ENCODE measurements at places on chromosomes 5 and 9.
A peak's percentile ranks its signal among the peaks of the same experiment; 100 is the strongest.

DNA sequence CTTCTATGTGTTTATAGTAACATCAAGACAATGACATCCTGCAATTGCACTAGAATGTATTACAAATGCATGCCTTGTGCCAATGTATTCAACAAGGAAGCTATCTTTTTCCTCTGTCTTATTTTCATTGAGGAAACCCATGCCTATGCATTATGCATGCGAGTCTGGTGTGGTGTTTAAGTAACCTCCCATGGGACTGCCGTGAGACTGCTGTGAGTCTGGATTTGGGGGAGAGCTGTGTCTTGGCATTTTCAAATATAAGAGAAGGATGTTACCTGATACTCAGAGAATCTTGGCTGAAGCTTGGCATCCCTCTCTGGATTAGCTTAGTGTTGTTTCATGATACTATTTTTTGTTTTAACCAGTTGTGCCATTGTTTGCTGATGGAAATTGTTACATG is 98.3 kb downstream of the F2RL2 start:
- DNase-seq = no peak

- DNase-seq = no peak
Observed at GRCh38 chr9:18502546-18502945, 28.6 kb downstream of the ADAMTSL1 start.

GRCh38 chr5:144128844-144129243 is 41.6 kb downstream of the YIPF5 start:
- DNase-seq = no peak

GRCh38 chr5:124652514-124652819 is 94.0 kb downstream of the ZNF608 start:
- DNase-seq = no peak

DNA sequence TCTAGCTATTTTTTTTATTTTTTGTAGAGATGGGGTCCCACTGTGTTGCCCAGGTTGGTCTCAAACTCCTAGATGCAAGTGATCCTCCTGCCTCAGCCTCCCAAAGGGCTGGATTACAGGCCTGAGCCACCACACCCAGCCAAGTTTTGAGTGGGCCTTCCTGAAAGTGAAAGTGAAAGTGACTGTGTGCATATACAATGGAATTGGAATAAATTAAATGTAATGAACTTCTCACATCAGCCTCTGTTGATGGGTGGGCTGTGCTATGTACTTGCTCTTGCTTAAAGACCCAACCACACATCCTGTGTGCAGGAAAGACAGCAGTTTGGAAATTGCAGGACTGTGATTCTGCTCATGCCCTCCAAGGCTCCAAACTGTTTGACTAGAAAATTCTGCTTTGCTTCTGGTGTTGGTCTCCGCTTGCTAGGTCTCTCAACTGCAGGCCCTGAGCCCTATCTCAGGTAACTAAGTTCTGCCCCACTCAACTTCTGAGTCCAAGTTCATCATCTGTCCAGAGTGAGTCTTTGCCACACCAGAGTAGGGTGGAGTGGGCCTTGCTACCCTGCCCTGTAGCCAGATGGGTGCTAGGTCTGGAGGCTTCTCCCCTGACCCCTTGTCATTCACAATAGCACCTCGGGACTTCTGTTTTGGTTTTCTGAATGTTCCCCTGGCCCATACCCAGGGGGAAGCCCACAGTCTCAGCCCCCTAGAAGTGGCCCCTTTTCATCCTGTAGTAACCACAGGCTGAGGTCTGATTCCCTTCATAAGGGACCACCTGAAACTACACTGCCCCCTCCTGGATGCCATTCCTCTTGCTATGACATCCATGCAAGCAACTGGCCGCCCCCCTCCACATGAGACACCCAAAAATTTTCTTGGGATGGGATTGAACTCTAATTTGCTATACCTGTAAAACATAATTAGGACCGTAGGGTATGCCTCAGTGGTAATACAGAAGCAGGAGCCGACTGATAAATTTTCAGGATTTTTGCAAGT is 36.5 kb upstream of the RAD23B start:
- DNase-seq = peak; percentile 40

- no peak for DNase-seq
Observed at GRCh38 chr5:67814569-67815311, 400.8 kb upstream of the PIK3R1 start.

DNA sequence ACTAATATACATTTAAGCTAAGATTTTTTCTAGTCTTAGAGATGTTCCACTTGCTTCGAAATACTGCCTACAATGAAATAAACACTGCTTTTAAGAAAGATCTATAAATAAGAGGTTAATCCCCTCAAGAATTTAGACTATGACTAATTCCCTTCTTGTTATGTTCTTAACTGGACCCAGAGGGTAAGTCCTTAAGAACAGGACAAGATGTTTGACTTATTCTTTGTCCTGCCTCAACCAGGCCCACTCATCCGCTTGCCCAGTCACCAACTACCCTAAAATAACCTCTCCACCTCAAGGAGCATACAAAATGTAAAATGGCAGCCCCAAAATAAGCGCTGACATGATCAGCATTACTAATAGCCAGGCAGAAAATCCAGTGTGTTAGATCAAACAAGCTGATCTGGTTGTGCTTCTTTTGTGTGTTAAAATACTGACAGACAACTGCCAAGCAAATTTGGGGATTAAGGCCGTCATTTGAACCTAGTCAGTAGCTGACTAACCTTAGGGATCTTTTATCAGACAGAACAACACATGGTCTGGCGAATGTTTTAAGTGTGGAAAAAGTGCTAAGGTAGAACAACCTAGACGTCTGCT is 93.7 kb upstream of the SMC5 start:
- no peak for DNase-seq

- DNase-seq = no peak
Observed at GRCh38 chr9:5621327-5621726, 7.6 kb upstream of the RIC1 start.

GRCh38 chr5:131622633-131623032 is 12.4 kb downstream of the RAPGEF6 start:
- DNase-seq = no peak

- DNase-seq = no peak
Observed at GRCh38 chr5:108743319-108743718, 4.4 kb upstream of the FER start.

DNA sequence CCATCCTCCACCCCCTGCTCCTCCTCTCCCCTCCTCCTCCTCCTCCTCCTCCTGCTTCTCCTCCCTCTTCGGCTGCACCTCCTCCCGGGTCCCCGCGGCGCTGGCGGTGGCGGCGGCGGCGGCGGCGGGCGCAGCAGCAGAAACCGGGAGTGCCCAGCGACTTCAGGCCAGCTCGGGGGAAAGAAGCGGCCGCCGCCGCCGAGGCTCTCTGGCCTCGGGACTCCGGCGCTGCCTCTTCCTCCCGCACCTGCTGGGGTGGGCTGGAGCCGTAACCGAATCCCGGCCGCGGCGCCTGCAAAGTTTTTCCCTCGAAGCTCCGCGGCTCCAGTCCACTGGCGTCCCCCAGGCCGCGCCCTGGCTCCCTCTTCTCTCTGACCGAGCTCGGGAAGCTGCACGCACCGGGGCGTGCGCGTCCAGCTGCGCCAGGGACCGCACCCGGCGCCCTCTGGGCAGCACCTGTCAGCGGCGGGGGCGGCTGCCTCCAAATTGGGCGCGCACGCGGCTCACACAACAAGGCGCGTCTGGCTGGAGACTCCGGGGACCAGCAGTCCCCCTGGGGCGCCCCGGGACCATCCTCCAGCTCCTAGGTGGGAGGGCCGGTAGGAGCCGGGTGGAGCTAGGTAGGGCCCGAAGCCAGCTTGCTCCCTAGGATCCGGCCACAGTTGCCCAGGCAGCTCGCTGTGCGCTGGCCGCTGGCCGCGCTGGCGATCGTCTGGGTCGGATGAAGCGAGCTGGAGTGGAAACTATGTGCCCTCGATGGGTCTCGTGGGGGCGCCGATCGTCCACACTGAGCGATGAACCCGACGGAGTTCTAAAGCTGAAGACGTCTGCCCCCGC is at the start of gene MCTP1:
Gene MCTP1 (minus strand): TSS at position 523 of the 837 bp plus-strand sequence.
- DNase-seq = peak; percentile 21

DNA sequence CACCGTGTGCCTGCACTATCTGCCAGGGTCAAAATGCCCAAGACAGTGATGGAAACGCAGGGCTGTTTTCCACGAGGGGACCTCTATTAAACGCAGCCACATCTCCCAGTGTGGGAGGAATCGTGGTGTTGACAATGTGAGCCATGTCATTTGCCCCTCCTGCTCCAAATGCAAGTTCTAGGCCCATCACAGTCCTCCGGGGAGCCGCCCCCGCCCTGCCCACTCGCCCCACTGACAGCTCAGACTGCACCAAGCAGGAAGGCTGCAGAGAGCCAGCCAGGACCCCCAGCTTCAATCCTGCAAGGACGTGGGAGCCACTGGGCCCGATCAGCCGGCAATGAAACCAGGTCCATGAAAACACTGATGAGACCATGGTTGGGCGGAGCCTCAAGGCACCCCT is 85.9 kb downstream of the VAV2 start:
- DNase-seq = no peak

GRCh38 chr5:36602704-36603321 is 3.6 kb upstream of the SLC1A3 start:
- DNase-seq = no peak

- DNase-seq = no peak
Observed at GRCh38 chr9:128245421-128246151, 30.2 kb downstream of the GOLGA2 start.

DNA sequence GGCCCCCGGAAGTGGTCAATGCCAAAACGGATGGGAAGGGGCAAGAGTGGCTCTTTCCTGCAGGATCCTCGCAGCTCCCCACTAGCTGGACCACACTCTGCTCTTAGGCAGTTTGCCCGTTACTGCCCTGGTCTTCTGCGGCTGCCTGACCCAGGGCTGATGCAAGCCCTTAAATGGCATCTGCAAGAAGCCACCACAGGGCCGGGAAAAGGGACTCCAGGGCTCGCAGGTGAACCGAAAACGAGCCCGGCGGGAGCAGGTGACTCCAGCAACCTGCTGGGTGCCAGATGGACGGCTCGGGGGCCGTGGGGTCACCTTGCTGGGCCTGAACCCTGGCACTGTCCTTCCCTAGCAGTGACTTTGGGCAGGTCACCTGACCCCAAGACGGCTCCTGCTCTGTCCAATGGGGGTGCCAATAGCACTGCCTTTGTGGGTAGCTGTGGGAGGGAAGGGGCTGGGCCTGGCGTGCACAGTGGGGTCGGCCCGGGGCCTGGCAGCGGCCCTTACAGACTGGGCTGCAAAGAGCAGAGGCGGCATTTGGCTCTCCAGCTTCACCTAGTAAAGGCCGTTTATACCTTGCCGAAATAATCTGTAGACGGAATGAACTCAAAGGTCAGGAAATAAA is 1.3 kb downstream of the TMEM250 start:
- DNase-seq = peak; percentile 65

All from stimulated activated naive CD8-positive, alpha-beta T cell treated with anti-CD3 and anti-CD28 coated beads, Interleukin-15, Interleukin-2, amounts not matched to agents 100 U/mL and 50 U/mL, for 24 hours (primary cell).